ENCODE measurements at places on chromosomes 16 and 17. TPM values are rescaled to one million over a fixed set of nuclear protein-coding genes. Genes with fewer than 3 reads are reported as not detected.

The PITPNM3 gene
- 26.6 TPM for total RNA-seq

The ALOX15 gene
- total RNA-seq, result not detected

The KRT39 gene
- not detected for total RNA-seq

The EXOC3L1 gene
- total RNA-seq, result 3.1 TPM

The COPZ2 gene
- 75.0 TPM for total RNA-seq

The NHERF1 gene
- 7.0 TPM for total RNA-seq

The TPPP3 gene
- total RNA-seq, result 8.2 TPM

The MYH8 gene
- not detected for total RNA-seq

The MGAT5B gene
- 0.19 TPM for total RNA-seq

The IRX6 gene
- 0.67 TPM for total RNA-seq

The ACOX1 gene
- total RNA-seq, result 46.2 TPM

The HBA2 gene
- 750 TPM for total RNA-seq

The MPP3 gene
- 10.2 TPM for total RNA-seq

The KCNJ18 gene
- not detected for total RNA-seq

The SEPTIN12 gene
- not detected for total RNA-seq

The NT5M gene
- 3.0 TPM for total RNA-seq

The ABCC3 gene
- total RNA-seq, result 13.1 TPM

The SRL gene
- total RNA-seq, result 4.1 TPM

The LDHD gene
- total RNA-seq, result 0.52 TPM

The TBC1D3C gene
- total RNA-seq, result not detected

The ASPA gene
- total RNA-seq, result 9.7 TPM

The MYO1D gene
- total RNA-seq, result 162 TPM
